NCI-H82 (cell line): ENCODE measurements at places on chromosomes 5 and 9.

GRCh38 chr9:85421641-85422040 is 320.1 kb downstream of the AGTPBP1 start:
- DNase-seq = no peak

DNA sequence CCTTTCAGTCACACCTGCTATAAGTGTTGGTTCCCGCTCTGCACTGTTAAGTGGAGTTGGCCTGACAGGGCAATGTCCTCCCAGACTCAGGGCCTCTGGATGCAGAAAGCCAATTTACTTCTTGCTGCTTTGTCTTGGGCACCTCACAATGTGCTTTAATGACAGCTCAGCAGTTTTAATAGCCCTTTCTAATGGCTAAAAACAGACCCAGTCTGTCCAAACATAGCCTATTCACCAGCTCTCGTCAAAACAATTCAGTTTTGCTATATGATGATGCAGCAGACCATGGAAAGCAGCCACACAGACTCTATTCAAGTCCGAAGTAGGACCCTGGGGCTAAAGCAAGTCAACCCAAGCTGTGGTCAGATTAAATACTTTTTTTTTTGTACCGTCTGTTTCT is 529.1 kb upstream of the SEMA6A start:
- DNase-seq = no peak

GRCh38 chr5:57225553-57225952 is 51.7 kb downstream of the GPBP1 start:
- no peak for DNase-seq

DNA sequence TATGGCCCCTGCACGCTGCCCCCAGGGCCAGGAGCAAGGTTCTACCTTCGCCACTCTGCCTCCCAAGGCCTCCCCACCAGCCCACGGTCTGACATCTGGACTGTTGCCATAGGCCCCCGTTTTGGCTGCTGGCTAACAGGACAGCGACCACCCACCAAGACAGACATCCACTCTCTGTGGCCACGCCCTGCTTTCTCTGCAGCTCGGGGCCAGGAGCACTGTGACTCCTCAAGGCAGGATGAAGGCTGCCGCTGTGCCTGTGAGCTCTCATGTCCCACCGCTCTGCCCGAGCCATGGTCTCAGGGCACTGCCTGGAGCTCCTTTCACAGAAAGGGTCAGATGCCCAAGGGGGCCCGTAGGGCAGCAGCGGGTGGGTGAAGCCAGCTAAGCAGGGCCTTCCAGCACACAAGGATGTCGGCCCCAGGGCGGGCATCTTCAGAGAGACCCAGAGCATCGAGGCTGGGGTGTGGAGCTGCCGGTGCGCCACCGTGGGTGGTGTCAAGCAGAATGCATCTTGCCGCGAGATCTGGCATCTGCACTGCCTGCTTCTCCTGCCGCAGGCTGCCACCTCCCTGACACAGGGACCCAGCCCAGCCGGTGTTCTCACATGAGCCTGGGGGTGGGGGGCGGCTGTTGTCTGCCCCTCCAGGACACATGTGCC is 92.2 kb upstream of the ADAMTS2 start:
- DNase-seq = no peak

DNA sequence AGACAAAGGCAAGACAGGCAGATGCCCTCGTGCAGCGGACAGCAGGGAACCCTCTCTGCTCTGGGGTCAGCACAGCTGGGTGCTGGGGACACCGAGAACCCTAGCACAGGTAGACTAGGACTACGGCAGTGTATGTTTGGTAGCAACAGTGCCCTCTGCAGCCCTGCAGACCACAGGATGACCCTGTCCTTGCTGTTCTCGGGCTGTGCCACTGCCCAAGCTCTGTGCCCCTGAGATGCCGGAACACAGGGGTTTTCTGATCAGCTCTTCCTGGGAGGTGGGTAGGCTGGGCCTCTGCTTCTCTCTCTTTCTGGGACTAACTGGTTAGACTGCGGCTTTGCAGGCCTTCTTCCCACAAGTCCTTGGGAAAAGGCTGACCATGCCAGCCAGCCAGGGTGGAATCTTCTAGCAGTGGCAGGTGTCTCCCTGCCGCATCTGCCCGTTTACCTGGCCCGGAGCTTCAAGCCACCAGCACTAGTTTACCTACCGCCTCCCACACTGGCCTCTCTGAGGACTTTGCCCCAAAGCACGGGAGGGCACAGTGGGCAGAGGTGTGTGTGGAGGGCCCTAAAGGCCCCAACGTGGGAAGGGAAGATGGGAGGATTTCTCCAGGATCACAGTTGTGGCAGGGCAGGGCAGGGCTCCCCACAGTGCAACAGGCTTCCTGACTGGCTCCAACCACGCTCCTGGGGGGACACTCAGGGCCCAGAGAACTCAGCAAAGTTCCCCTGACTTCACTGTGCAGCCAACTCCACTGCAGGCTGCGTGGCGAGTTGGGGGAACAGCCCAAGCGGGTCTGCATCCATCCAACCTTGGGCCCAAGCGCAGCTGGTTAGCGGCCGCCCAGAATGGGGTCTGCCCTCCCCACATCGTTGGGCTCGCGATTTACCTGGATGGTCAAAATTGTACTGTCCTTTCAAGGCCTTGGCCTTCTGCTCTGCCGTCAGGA is 1.2 kb downstream of the UCK1 start:
- no peak for DNase-seq

DNA sequence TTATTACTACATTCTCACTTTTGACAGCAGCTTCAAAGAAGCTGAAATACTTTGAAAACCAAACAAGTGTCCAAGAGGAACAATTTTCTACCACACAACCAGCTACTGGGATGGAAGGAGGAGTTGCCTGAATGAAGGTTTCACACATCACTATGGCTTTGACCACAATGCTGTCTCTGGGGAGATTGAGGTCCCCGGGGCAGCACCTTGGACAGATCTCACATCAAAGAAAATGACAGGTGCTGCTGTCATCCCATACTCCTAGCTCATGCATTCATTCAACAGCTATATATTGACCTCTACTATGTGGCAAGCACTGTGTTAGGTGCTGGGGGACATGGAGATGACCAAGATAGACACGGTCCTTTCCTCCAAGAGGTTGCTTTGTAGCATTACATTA is 233.2 kb upstream of the RASEF start:
- DNase-seq = no peak

GRCh38 chr5:81924442-81924841 is 47.4 kb upstream of the ATG10 start:
- DNase-seq = peak; percentile 3

DNA sequence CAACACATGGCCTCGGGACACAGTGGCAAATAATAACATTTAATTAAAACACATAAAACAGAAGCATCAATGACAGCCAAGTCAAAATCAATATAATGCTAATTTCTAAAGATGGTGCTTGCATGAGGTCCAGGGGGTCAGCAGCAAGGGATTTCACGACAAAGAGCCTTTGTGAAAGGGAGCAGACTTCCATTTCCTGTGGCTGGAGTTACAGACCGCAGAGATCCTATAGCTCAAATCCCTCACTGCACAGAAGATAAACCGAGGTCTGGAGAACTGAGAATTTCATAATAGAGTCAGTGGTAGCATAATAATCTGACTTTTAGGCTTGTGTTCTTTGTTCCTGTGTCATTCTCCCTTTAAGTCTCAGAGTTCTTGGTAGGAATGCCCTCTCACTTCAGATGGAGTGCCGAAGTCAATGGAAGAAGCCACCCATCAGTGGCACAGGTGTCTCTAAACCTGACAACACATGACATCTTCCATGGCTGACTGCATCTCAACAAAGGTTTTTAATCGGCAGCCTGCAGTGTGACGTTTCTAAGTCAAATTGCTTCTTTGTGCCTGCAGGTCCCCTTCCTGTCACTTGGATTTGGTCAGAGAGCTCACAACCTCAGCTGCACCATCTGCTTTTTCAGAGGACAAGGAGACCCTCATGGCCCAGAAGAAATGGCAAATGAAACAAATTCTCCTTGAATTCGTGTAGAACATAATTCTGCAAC is 67.4 kb downstream of the CARTPT start:
- no peak for DNase-seq

DNA sequence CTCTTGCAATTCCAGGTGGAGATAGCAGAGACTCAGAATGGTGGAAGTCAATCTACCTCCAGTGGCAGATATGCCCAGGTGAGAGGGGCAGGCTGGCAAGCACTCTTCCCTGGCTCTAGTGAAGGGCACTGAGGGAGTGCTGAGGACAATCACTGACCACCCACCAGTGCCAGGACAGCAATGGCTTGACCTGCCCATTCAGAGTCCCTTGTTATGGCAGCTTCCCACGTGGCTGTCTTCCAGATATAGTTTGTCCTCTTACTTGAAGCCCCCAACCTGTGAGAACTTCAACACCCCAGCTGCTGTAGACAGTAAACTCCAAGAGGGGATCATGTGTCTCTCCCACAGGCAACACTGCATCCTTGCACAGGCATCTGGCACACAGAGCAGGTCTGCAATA is 104.7 kb downstream of the LHFPL2 start:
- no peak for DNase-seq

DNA sequence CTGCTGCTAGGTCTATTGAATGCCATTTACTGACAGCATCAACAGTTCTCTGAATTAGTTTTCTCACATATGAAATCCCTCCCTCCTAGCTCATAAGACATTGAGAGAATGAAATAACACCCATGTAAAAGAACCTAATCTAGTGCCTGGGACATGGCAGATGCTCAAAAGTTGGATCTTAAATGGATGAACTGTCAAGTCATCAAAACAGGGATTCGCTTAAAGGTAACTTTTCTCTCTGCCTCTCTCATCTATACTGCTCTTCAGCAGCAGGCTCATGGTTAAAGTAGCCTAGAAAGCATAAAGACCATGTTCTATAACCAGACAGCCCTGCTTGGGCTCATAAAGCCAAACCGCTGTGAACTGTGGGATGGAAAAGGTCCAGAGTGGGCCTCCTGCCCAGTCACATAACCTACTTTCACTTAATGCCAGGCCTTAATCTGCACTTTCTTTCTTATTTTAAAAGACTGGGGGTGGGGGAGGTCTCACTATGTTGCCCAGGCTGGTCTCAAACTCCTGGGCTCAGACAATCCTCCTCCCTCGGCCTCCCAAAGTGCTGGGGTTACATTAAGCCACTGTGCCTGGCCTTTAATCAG is 3.7 kb downstream of the TMEM245 start:
- no peak for DNase-seq

DNA sequence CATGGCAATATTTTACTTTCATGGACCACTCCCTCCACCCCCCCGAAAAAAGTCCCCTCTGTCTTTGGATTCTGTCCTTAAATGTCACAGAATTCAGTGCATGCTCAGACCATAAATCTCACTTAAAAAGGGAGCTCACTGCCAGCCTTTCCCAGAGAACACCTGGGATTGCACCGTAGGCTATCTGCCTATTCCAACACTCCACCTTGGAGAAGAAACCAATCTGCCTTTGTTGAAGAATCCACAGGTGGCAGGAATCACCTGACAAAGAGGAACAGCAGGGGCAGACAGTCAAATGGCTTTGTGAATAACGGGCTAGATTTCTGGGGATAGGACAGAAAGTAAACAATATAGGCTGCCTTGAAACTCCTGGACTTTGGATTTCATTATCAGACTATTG is 306.7 kb upstream of the BRINP1 start:
- DNase-seq = peak; percentile 9

DNA sequence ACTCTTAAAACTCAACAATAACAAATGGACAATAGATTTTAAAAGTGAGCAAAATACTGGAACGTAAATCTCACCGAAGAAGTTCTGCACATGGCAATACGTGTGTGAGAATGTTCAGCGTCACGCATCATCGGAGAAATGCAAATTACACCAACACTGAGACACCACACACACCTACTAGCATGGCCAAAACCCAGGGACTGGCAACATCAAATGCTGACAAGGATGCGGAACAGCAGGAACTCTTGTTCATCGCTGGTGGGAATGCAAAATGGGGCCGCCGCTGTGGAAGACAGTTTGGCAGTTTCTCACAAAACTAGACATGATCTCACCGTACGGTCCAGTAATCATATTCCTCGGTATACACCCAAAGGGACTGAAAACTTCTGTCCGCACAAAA is 21.6 kb upstream of the CLPTM1L start:
- DNase-seq = no peak

- no peak for DNase-seq
Observed at GRCh38 chr9:127762111-127762676, 16.3 kb downstream of the SH2D3C start.

DNA sequence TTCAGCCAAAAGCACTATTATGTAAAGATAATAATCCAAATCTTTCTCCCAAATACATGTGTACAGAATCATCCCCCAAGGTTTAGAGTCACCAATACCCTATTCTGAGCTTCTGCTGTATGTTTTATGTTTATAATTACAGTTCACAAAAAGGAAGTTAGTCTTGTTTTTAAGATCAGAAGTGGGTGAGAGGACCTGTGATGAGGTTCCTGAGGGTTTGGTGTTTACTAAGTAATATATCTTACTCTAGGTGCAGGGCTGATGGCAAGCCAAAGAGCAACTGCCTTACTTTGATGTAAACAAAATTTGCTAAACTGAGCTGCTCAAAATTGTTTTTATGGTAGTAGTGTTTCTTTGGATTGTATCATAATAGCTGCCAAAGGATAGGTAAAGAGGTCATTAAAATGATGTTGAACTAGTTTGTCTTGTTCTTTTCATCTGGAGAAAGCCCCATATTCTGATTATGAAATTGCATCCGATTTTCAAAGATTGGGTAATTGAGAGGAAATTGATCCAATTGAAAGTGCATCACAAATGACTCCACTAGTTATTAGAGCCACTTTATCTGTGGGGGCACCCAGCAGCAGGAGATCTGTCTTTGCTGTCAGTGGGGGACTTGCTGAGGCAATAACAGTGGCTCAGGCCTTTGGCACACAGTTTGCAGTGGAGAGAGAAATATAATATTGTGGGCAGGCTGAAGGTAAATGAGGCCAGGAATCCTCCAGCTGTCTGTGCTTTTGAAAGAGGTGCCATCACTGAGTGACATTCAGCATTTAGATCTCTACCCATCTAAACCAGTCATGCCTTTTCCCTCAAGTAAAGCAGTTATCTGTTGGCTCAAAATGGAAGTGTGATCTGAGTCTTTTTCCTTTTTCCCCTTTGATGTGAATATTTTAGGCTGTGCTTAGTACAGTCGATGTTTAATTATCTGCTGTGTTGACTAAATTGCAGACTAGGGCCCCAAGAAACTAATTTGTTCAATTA is 14.1 kb downstream of the TRIM32 start:
- DNase-seq = no peak

- no peak for DNase-seq
Observed at GRCh38 chr9:124149992-124150391, 107.8 kb upstream of the NEK6 start.

- no peak for DNase-seq
Observed at GRCh38 chr5:133873449-133873848, 95.0 kb downstream of the C5orf15 start.

GRCh38 chr9:31808766-31809165 is 575.7 kb upstream of the ACO1 start:
- no peak for DNase-seq

- DNase-seq = peak; percentile 74
Observed at GRCh38 chr9:132412089-132412488, 2.1 kb downstream of the CFAP77 start.

DNA sequence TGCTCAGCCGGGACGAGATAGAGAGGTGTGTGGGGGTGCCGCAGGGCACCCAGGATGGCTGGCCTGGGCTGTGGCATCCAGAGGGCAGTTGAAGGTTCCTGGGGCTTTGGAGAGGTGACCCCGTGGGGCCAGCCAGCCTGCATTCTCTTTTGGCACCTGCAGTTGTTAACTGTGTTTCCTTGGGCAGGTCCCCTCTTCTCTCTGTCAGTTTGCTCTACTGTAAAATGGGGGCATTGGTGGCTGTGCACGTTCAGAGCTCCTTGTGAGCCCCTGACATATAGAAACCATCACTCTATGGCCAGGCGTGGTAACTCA is 8.5 kb downstream of the ZDHHC12 start:
- no peak for DNase-seq

- peak; percentile 78 for DNase-seq
Observed at GRCh38 chr9:90142580-90142979, 500.0 kb downstream of the DIRAS2 start.
